HAP-1 (cell line): ENCODE measurements at places on chromosomes 2 and 18.
A peak's percentile ranks its signal among the peaks of the same experiment; 100 is the strongest.

DNA sequence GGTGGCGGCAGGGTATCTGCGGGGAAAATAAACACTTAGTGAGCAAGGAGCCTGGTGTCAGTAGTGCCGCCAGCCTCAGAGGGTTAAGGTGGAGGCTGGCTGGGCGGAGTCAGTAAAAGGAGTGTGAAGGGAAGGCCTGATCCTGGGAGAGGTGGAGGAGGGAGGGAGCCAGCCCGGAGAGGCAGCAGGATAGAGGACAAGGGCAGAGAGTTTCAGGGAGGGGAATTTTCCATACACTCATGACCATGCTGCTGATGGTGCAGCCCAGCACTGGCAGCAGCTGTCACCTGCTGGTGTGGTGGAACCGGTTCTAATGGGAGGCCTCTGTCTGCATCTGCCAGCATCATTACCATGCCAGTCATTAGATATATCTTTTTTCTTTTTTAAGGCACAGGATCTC is 2.0 kb upstream of the TEX44 start:
- no peak for DNase-seq

DNA sequence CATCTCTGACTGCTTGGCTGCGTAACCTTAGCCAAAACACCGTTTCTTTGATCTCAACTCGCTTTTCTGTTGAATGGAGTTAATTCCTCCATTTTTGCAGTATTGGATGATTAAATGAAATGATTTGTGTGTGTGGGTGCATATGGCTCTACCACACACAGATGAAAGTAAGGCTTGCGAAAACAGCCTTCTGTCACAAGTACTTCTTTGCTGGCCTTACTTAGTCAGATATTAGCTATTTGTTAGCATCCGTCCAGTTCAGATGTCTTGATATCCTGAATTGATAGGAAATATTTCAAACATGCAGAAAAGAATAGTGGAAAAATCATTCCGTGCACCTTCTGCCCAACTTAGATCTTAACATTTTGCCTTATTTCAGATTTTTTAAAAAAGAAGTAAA is 21.8 kb downstream of the NCOA1 start:
- no peak for DNase-seq

GRCh38 chr2:150924878-150925277 is 336.8 kb downstream of the RBM43 start:
- DNase-seq, result no peak

DNA sequence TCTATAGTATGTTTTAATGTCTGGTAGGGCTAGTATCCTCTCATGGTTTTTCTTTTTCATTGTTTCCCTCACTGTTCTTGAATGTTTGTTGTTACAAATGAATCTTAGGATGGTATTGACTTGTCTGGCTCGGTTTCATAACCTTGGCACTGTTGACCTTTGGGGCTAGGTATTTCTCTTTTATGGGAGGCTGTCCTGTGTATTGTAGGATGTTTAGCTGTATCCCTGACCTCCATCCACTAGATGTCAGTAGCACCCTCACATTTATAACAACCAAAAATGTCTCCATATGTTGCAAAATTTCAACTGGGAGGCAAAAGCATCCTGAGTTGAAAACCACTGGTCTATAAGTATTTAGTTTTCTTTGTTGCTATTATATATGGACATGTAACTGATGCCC is 7.0 kb upstream of the AOX1 start:
- DNase-seq, result no peak

- DNase-seq, result peak; percentile 12
These were observed 71.7 kb upstream of the TAF1B start for GRCh38 chr2:9771481-9772017.

DNA sequence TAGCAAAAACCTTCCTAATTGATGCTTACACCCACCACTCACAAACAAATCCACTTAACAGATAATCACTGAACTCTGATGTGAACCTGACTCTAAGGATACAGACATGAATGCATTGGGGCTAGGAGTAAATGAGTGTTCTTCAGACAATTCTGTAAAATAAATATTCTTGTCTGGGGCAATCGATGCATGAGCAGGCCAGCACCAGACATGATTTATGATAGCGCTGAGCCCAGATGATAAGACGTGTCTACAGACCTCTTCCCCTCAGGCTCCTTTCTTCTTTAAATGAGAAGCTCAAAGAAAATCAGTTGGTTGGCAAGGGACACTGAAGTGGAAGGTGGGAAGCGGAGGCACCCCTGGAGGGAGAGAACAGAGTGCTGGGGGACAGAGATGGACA is 27.3 kb upstream of the BIN1 start:
- no peak for DNase-seq

DNA sequence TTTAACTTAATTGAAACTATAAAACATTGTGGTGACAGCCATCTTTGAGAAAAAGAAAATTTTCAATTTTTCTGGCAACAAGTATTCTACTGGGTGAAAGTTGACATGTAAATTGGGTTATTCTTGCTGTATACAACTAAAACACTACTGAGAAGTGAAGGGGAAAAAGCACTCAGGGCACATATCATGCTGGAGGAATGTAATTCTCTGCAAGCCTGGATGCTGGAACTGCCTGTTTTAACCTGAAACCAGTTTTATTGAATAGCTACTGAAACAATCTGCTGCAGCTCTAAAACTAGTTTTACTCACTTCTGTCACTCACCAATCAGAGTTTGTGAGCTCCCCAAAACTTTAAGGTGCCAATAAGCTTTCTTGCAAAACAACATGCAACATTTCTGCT is 1136.0 kb downstream of the LRP1B start:
- DNase-seq, result no peak

DNA sequence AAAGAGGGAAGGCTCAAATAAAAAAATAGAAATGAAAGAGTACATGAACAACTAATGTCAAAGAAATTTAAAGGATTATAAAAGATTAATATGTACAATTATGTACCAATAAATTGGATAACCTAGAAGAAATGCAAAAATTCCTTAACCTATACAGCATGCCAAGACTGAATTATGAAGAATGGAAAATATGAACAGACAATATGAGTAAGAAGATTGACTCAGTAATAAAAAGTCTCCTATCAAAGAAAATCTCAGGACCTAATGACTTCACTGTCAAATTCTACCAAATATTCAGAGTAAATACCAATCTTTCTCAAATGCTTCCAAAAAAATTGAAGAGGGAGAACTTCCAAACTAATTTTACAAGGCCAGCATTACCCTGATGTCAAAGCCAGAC is 120.2 kb upstream of the SPOPL start:
- no peak for DNase-seq

DNA sequence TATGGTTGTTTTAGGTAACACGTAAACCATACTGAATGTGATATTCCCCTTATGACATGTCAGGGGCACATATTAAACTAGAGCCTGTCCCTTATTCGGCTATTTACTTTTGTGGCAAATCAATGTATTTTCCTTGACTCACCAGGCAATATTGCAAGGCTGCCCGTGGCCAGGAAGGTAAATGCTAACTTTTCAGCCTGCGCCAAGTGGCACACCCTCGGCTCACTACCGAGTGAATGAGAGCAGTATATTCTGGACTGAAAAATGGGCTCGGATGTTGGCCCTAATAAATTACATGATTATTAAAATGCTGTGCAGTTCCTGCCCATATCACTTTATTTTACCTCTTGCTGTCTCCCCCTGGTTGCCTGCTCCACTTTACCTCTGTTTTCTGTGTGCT is 46.7 kb downstream of the POU3F3 start:
- no peak for DNase-seq

GRCh38 chr18:58344080-58344670 is 284.7 kb downstream of the ALPK2 start:
- DNase-seq, result no peak

- DNase-seq, result no peak
These were observed 906.1 kb downstream of the SLC4A3 start for GRCh38 chr2:220533485-220533884.

DNA sequence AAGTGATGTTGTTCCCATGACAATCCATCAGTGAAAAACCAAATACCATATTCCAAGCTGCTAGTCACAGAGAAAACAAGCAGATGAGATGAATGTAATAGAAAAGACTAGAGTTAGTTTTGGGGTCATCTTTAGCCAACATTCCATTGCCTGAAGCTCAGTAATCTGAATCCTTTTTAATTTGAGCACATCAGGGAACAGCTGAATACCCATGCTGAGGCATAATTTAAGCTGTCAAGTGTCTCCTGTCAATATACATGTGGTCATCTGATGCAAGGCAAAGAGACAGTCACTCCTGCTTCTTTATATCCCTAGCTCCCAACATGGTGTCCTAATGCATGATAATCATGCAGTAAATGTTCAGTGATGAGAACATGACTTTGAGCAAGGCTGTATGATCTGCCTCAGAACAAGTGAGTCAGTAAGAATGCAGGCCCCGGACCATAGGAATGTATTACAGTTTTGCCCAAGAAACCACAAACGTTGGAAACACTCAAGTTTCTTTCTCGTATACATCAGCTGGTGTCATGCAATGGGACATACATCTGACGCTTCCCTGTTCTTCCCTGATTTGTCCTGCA is 48.0 kb downstream of the CDK15 start:
- no peak for DNase-seq

DNA sequence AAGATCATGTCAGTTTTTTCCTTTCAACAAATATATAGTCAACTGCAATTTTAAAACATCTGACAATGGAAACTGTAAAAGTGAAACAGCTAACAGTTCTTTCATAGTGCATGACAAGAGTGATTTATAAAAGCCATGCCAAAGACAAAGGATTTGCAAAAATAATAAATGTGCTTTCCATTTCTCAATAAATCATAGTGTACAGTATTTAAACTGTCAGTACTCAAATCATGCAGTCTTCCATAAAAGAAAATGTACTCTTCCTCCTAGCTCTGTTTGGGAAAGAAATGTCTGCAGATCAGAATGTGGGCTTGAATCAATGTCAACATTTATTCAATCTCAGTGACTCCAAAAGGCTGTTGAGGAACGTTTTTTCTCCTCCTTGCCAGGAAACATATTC is 131.7 kb upstream of the PDE1A start:
- DNase-seq, result no peak

- DNase-seq, result no peak
These were observed 8.8 kb downstream of the PASK start for GRCh38 chr2:241140445-241140840.

- DNase-seq, result no peak
These were observed 250.9 kb downstream of the DSEL start for GRCh38 chr18:67265464-67266245.

- no peak for DNase-seq
These were observed 3.8 kb downstream of the MZT2B start for GRCh38 chr2:130185896-130186295.

DNA sequence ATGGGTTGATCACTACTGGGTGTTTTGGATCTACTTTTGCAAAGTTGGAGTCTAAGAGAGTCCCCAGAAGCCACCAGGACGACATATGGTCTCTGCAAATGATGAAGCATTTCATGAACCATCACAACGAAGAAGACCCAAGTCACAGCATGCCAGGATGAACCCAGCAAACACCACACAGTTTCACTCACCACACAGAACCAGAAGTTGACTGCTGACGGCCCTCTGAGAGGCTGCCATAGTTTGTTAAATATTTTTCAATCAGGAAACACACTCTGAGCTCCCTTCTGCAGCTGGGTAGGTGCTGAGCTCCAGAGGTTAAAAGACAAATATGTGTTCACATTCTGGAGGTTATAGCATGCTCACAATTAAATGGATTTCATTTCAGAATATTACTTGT is 271.4 kb downstream of the DCDC2C start:
- DNase-seq, result no peak

- no peak for DNase-seq
These were observed 96.7 kb downstream of the ASB1 start for GRCh38 chr2:238523158-238524110.

GRCh38 chr2:72347081-72347480 is 199.4 kb upstream of the CYP26B1 start:
- no peak for DNase-seq

GRCh38 chr18:410047-410455 is 90.5 kb downstream of the COLEC12 start:
- DNase-seq, result no peak

DNA sequence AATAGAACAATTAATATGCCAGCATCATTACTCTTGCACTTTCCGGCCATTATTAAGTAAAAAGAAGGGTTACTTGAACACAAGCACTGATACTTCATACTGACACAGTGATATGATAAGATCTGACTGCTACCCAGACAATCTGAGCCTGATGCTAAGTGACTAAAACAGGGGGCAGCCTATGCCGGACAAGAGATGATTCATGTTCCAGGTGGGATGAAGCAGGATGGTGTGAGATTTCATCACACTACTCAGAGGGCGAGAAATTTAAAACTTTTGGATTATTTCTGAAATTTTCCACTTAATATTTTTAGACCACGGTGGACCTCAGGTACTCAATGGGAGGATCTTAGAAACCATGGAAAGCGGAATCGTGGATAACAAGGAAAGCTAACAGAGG is 61.7 kb downstream of the LIPG start:
- no peak for DNase-seq

DNA sequence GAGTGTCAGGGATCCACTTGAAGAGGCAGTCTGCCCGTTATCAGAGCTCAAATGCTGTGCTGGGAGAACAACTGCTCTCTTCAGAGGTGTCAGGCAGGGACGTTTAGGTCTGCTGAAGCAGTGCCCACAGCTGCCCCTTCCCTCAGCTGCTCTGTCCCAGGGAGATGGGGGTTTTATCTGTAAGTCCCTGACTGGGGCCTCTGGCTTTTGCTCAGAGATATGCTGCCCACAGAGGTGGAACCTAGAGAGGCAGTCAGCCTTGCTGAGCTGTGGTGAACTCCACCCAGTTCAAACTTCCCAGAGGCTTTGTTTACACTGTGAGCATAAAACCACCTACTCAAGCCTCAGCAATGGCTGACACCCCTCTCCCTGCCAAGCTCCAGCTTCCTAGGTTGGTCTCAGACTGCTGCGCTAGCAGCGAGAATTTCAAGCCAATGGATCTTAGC is 38.1 kb downstream of the PLEK start:
- no peak for DNase-seq

DNA sequence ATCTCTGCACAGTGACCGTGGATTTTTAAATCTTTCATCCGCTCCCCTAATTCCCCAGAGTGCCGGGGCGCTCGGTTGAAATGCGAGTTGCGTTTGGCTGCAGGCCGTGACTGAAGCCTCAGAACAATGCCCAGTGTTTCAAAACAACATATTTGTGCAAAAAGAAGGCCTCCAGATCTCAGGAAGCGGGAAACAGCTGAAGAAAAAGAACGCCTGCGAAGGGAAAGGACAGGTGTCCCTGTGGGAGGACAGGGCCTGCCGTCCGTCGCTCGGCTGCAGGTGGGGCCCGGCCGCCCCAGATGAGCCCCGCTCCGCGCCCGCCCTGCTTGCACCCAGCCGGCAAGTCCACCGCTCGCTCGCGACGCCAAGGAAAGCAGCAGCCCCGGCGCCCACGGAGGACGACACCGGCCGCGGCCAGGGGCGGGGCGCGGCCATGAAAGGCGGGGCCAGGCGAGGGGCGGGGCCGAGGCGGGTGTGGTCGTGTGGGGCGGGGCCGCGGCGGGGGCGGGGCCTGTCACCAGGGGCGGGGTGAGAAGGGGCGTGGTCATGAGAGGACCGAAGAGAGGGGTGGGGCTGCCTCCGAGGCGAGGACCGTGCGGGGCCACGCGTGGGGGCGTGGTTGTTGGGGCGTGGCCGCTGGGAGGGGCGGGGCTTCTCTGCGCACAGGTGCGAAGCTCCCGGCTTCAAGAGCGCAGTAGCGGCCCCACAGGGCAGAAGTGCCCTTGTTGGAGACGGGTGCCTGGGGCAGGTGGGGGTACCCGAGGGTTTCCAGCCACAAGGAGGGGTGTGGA is 17.6 kb upstream of the BOK start:
- peak; percentile 90 for DNase-seq

- no peak for DNase-seq
These were observed 317.8 kb downstream of the AGAP1 start for GRCh38 chr2:235811446-235812184.
